ENCODE measurements at places on chromosomes 5 and 9. TPM values are rescaled to one million over a fixed set of nuclear protein-coding genes. Genes with fewer than 3 reads are reported as not detected.

C9orf50 gene
- total RNA-seq, result not detected

STPG3 gene
- not detected for total RNA-seq

LRRC19 gene
- not detected for total RNA-seq

SPRY4 gene
- 32.0 TPM for total RNA-seq

CACFD1 gene
- total RNA-seq, result 3.3 TPM

KCNIP1 gene
- total RNA-seq, result not detected

CD74 gene
- total RNA-seq, result 823 TPM

PCDHB14 gene
- total RNA-seq, result 1.8 TPM

KIAA0825 gene
- 4.8 TPM for total RNA-seq

GRM6 gene
- total RNA-seq, result not detected

EQTN gene
- not detected for total RNA-seq

TMEM215 gene
- not detected for total RNA-seq

DBH gene
- total RNA-seq, result not detected

FAM151B gene
- 3.3 TPM for total RNA-seq

C9orf153 gene
- total RNA-seq, result 0.17 TPM

MSX2 gene
- total RNA-seq, result 0.98 TPM

ZNF462 gene
- 10.3 TPM for total RNA-seq

LHX6 gene
- total RNA-seq, result 3.1 TPM

ZNF608 gene
- total RNA-seq, result 13.2 TPM

GABRG2 gene
- total RNA-seq, result not detected

MSMP gene
- not detected for total RNA-seq

RNF183 gene
- not detected for total RNA-seq

PCDHGB1 gene
- total RNA-seq, result 0.75 TPM

PIP5KL1 gene
- 2.3 TPM for total RNA-seq

PCDHGA3 gene
- 1.8 TPM for total RNA-seq

PCDHGA5 gene
- total RNA-seq, result 3.6 TPM

CAMK2A gene
- not detected for total RNA-seq

PTPN3 gene
- total RNA-seq, result 6.8 TPM

MARVELD2 gene
- 0.34 TPM for total RNA-seq

TAF11L10 gene
- total RNA-seq, result not detected

CCDC192 gene
- total RNA-seq, result 1.1 TPM

C5orf34 gene
- total RNA-seq, result 3.9 TPM

HARS2 gene
- 31.8 TPM for total RNA-seq

DNAJC25 gene
- 10.4 TPM for total RNA-seq

ADAMTSL1 gene
- total RNA-seq, result 0.49 TPM

GFI1B gene
- not detected for total RNA-seq

SPATA6L gene
- 2.0 TPM for total RNA-seq

TSSK1B gene
- total RNA-seq, result not detected

PDE8B gene
- 74.8 TPM for total RNA-seq

FRRS1L gene
- 0.22 TPM for total RNA-seq

IL4 gene
- not detected for total RNA-seq

CER1 gene
- not detected for total RNA-seq

SMARCA2 gene
- 135 TPM for total RNA-seq

SPINK5 gene
- not detected for total RNA-seq

HMCN2 gene
- total RNA-seq, result 9.2 TPM

GAS1 gene
- total RNA-seq, result 53.1 TPM

FOXD4L6 gene
- not detected for total RNA-seq

PFN3 gene
- not detected for total RNA-seq

OLFML2A gene
- total RNA-seq, result 6.7 TPM

Data from subcutaneous adipose tissue (tissue), 4 donors.